ENCODE measurements at places on chromosomes 12 and 14. TPM values are rescaled to one million over a fixed set of nuclear protein-coding genes. Genes with fewer than 3 reads are reported as not detected.

GRCh38 chr12:121628536-121628935 is 2.2 kb downstream of the ORAI1 start:
- H3K4me3 ChIP-seq = peak overlapping the region; percentile 89
- H3K27me3 ChIP-seq = no peaks in the 10 kb centered on the region
- H3K36me3 ChIP-seq = peaks cover 22% of the 10 kb centered on the region
- peaks cover 74% of the 10 kb centered on the region for H3K4me1 ChIP-seq

DNA sequence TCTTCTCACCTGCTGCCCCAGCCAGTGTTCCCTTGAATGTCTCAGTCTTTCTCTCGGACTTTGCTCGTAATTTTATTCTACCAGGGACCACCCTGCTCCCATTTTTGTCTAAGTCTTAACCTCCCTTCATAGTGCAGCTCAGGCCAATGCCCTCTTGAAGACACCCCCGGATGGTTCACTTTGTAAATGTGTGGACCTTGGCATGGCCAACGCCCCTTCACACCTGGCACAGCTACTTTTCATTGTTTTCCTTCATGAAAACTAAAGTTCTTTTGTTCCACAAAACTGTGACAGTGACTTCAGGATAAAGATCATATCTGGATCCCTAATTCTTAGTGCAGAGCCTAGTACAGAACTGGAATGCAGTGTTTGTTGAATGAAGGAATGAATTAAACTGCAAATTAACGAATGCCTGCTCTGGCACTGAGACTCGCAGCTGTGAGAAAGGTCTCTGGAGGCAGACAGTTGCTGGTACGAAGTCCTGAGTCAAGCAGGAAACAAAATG is 3.5 kb upstream of the RNASE4 start:
- peak overlapping the region; percentile 79 for H3K4me3 ChIP-seq
- no peak for DNase-seq
- H3K27ac ChIP-seq = peak overlapping the region; percentile 94
- peaks cover 53% of the 10 kb centered on the region for H3K4me1 ChIP-seq

Gene AKAP6
- total RNA-seq = 1.2 TPM

- no peaks in the 10 kb centered on the region for H3K27me3 ChIP-seq
- H3K4me1 ChIP-seq = no peaks in the 10 kb centered on the region
- no peak overlapping the region for H3K4me3 ChIP-seq
- no peak for DNase-seq
Measured at GRCh38 chr12:115433014-115433634, 749.1 kb upstream of the TBX3 start.

- no peaks in the 10 kb centered on the region for H3K4me1 ChIP-seq
- H3K36me3 ChIP-seq = no peaks in the 10 kb centered on the region
- H3K27ac ChIP-seq = no peak overlapping the region
Measured at GRCh38 chr12:13242936-13243335, 46.4 kb downstream of the EMP1 start.

- no peak for DNase-seq
- H3K4me3 ChIP-seq = no peak overlapping the region
Measured at GRCh38 chr12:2276288-2277033, 223.7 kb downstream of the CACNA1C start.

Gene ARHGEF25
- 0.27 TPM for total RNA-seq

DNA sequence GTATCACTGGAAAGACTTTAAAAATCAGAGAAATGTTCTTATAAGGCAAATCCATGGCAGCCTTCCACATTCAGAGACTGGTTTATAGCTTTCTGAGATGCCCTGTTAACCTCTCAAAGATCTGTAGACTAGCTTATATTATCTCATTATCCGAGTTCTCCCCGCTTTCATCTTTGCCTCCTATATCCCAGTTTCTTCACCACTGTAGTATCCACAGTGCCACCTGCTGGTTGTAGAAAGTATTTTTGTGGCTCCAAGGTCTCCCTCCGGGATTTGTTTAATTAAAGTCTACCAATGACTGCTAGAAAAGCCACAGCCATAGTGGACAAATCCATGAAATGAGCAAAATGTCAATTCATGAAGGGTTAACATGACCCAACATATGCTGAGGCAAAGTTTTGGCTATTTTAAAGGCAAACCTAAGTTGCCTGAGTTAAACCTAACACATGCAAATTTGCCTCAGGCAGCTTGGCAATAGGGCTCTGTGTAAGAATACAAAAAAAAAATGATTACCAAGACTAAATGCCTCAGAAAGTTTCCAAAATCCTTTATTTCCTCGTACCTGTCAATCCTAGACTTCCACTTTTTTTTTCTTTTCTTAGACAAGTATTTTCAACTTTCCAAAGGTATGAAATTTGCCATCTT is 218.8 kb upstream of the BMP4 start:
- no peak overlapping the region for H3K27ac ChIP-seq
- no peaks in the 10 kb centered on the region for H3K4me1 ChIP-seq
- H3K36me3 ChIP-seq = no peaks in the 10 kb centered on the region
- H3K4me3 ChIP-seq = no peak overlapping the region
- peak; percentile 10 for DNase-seq
